ENCODE measurements at places on chromosomes 6 and 20. TPM values are rescaled to one million over a fixed set of nuclear protein-coding genes. Genes with fewer than 3 reads are reported as not detected.

ELOVL2 gene
- 5.9 TPM for total RNA-seq

PTK6 gene
- 3.1 TPM for total RNA-seq

GSTA3 gene
- total RNA-seq, result not detected

PRL gene
- not detected for total RNA-seq

HUS1B gene
- 0.31 TPM for total RNA-seq

AVP gene
- total RNA-seq, result not detected

GHRH gene
- not detected for total RNA-seq

LRRN4 gene
- total RNA-seq, result not detected

TFAP2B gene
- total RNA-seq, result not detected

Data from A549 treated with Mapracorat at 1 μM for 4 hours (cell line).